ENCODE measurements at places on chromosomes 5 and 9.
A peak's percentile ranks its signal among the peaks of the same experiment; 100 is the strongest.

- DNase-seq = no peak
Observed at GRCh38 chr5:125578551-125578950, 832.1 kb upstream of the ZNF608 start.

DNA sequence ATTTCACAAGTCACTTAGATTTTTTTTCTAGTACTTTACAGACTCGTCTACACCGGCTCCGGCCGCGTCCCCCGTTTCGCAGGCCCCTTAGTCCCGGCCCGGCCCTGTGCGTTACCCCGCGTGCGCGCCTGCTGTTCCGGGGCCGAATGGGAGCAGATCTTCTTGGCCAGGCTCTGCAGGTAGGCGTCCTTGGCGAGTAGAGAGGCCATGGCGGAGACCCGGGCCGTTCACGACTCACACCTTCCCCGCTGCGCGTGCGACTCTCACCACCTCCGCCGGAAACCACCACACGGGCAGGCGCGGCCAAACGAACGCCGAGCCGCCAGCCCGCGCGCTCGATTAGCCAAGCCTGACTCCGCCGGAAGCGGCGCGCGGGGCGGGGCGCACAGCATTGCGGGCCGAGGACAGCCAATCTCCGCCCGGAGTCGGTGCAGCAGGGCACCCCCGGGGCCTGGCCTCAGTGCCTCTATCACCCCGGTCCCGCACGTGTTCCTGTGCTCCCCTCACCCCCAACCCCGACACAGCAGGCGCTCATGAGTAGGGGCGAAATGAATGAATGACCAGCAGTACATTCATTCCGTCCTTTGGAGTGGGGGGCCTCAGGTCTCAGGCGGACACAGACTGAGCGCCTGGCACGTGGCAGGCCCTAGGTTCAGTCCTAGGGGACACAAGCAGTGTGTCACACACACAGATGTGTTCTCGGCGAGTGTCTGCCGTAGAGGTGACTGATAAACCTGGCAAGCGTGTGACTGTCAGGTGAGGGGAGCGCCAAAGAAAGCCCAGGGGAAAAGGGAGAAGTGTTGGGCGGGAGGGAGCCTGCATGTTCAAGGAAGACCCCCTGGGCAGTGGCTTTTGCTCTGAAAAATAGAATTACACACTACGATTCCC is at the start of gene SURF6:
TSS of gene SURF6 (minus strand) at position 265 of the 888 bp plus-strand sequence. CDS start at position 209, 56 bp downstream.
- DNase-seq = peak; percentile 89

DNA sequence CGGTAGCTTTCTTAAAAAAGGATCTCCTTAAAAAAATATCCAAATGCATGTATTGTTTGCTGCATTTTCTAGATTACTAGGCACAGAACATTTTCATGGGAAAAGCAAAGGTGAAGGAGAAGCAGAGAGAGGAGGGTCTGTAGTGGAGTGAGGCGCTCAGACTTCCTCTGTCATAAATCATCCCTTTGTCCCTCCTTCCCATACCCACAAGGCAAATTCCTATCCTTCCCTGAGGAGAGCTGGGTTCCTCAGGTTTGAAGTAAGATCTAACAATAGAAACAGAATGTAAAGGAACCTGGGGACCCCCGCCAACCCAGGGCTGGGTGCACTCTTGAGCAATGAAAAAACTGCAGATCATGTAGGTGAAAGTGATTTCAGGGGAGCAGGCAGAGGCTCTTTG is 149.2 kb upstream of the ANKH start:
- no peak for DNase-seq

GRCh38 chr9:36189976-36190375 is 745 bp upstream of the CLTA start:
- DNase-seq = no peak

DNA sequence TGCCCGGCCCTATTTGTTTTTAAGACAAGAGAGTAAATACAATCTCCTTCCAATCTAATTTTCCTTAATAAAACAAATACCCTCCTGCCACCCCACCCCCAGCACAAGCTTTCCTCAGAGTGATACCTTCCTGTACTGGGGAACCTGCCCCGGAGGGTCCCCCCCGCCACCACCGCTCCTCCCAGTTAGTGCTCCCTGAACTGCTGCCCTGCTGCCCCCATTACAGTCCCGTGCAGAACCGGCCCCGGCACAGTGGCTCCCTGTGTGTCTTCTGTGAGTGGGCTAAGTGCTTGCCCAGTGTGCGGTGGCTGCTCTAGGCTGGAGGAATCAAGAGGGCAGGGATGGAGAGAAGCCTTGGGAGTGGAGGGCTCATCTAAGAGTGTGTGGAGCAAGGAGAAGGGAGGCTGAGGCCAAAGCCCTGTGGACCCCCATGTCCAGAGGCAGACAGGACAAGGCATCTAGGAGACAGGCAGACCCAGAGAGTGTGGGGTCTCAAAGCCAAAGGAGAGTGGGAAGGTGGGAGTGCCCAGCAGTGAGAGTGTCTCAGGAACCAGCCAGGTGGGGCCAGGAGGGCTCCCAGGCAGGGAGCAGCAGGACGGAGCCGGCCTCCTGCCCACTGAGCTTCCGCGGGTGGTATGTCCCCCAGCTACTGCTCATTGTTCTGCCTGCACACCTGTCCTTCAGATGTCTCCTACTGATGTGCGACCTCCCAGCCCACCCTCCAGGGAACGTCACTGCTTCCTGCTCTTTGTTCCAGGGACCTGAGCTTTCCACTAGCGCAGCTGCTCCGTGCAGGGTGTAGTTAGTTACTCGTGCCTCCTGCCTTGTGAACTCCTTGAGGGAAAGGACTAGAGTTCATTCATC is 129.0 kb downstream of the DAB2IP start:
- no peak for DNase-seq

- DNase-seq = no peak
Observed at GRCh38 chr5:127612441-127613141, 36.3 kb upstream of the CTXN3 start.

DNA sequence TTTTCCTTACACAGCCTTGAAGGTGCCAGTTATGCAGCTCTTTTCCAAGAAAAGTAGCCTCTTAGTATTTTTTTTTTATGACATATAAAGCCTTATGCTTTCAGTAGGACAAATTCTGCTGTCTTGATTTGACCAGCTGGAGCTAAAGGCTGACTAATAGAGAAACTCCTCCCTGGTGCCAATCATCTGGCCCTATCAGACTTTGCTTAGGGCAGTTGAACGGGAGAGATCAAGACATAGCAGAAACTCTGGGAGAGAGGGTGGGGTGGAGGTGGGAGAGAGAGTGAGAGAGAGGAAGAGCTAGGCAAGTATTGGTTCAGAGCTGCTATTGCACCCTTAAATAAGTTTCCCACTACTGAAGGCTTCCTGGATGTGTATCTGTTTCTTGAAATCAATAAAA is 100.2 kb downstream of the SEC61B start:
- no peak for DNase-seq

- DNase-seq = no peak
Observed at GRCh38 chr5:56624751-56625150, 190.6 kb upstream of the MAP3K1 start.

DNA sequence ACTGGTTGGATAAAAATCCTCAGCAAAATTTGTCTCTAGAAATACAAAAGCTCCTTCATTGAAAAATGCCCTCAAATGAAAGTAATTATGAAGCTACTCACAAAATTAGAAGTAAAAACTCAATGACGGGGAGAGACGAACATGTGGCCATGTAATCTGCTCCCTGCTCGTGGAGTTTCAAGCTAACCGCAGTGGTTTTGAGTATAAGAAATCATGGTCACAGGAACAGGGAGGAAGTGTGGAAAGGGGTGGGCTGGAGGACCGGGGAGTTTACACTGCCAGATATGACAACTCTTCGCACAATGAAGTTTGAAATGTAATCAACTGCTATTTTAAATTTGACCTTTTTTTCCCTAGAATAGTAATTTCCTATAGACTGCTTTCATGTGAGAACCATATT is 765.4 kb upstream of the DMAC1 start:
- no peak for DNase-seq

DNA sequence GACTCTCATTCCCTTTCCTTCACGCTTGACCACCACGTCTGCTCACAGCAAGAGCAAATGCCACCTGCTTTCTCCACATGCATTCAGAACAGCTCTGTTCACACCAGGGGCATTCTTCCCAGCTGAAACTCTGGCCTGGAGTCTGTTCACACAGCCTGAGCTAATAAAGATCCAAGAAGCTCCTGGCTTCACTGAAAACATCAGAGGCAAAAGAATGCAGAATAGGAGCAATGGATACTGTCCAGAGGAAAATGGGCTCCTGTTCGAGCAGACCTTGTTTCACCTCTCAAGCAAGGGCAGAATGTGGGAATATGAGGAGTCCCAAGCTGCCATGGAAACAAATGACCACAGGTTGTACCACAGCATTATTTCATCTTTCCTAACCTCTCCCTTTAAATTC is 402.7 kb upstream of the TNC start:
- no peak for DNase-seq

GRCh38 chr9:573691-574410 is 267.6 kb upstream of the DMRT1 start:
- DNase-seq = no peak

DNA sequence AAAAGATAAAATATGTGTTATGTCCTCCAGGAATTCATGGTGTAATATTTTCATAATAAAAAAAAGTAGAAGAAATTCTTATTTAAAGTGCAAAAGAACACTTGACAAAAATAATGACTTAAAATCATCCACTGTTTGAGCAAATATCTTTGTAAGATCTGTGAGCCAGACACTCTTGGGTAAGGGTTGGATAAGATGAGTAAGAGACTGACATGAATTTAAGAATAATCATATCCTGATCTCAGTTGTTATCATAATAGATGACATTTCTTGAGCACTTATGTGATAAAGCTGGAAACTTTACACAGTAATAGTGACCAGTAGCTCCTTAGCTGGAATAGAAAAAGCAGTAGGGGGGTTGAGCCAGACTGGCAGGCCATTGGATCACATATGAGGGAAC is 40.0 kb upstream of the ADRB2 start:
- DNase-seq = no peak

DNA sequence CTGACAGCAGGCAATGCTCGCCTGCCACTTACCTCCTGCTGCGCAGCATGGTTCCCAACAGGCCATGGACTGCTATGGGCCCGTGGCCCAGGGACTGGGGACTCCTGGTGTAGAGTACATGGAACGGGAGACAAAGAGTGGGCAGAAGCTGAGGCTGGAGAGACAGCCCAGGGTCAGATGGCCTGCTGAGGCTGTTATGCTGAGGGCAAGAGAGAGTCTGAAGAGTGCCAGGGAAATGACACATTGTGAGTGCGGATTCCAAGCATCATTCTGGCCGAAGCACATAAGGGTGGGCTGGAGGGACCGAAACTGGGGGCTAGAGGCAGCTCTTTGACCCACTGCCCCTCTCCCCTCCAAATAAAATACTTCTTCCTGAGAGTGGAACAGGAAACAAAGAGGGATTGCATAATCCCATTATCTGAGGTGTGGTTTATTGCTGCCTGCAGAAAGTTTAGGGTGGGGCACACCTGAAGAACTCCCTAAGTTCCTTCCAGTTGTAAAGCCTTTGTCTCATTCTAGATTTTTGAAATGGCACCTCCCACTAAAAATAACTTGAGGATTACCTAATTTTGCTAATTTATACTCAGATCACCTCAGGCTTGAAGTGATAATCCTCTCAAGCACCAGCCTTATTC is 158.1 kb downstream of the ATP10B start:
- DNase-seq = no peak

DNA sequence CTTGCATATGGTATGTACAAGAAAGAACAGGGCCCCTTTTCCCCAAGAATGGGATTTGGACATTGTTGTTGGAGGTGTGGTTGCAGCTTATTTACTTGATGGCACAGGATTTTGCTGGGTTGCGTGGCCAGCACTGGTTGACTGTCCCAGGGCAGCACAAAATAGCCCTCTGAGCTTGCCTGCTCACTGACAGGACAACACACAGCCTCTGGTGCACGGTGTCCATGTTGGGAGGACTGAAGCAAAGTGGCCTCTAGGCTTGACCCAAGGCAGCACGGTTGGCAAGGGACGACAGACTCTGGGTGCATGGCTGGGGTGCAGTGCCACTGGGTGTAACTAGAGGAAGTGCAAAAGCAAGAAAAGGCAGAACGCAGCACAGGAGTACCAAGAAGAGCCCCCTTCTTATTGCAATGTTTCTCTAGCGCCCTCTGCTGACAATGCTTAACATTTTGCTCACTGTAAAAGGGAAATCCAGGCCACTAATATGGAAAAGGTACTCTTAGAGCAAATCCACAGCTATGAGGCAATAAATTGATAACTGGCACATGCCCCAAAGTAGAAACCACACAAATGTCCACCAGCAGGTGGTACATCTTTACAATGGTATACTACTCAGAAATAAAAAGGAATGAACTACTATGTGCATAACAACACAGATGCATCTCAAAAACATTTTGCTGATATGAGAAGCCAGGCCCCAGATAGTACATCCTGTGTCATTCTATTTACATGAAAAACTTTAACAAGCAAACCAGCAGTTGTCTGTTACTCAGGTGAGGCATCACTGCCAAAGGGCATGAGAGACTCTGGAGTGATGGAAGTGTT is 47.4 kb upstream of the BARX1 start:
- DNase-seq = no peak

- DNase-seq = peak; percentile 62
Observed at GRCh38 chr9:136978073-136978864, 965 bp downstream of the PTGDS start.

GRCh38 chr5:40551496-40552491 is 127.9 kb upstream of the PTGER4 start:
- no peak for DNase-seq

DNA sequence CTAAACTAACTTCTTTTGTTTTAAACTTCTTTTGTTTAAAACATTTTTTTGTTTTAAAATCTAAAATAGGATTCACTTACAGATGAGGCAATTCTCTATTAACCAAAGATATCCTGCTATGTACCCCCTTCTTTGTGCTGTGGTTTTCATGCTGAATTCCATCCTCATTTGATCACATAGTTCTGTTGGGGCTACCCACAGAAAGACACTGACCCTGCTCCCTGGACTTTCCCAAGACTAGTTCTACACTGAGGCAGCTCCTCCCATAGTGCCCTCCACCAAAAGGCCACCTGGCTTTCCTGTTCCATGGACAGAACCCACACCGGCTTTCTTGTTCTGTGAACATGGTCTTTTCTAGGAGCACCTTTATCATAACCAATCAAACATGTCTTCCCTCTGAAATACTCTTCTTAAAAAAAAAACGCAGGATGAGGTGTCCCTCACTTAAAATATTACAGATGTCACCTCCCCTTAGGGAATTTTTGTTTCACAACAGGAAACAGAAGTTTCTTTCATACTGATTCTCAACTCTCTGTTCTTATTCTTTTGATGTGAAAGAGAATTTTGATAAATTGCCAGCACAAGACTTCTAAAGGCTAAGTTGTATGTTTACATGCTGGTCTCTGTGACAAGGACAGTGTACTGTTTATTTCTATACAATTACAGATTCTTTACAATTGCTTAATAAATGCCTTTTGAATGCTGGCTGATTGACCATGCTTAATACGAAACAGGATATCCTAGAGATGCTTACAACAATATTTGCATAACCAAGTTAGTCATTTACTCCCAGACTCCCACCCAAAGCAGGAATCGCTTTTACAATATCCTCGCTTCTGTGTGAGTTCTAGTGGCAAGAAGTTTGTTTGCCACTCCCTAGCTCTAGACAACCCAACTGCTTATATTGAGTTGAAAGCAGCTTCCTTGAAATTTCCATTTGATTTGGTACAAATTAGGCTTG is 300.4 kb downstream of the DTWD2 start:
- no peak for DNase-seq
